Left hindlimb (tissue), 1 donor: ENCODE measurements at places on chromosomes 6 and 20.
A peak's percentile ranks its signal among the peaks of the same experiment; 100 is the strongest.

GRCh38 chr6:14466278-14466677 lies 348.7 kb downstream of the CD83 start:
- no peak for DNase-seq

DNA sequence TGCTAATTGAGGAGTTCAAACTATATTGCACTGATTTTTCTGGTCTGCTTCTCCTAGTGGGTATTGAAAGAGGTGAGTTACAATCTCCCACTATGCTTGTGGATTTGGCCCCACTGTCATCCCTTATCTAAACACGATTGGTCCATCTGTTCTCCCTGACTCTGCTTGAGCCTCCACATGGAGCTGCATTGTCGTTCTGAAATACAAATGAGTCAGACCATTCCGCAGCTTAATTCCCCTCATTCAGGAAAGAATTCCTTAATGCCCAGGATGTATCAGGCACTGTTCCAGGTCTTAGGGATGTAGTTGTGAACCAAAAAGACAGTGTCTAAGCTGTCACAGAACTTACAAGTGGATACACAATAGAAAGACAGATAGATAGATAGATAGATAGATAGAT lies 461.9 kb downstream of the QKI start:
- no peak for DNase-seq

DNA sequence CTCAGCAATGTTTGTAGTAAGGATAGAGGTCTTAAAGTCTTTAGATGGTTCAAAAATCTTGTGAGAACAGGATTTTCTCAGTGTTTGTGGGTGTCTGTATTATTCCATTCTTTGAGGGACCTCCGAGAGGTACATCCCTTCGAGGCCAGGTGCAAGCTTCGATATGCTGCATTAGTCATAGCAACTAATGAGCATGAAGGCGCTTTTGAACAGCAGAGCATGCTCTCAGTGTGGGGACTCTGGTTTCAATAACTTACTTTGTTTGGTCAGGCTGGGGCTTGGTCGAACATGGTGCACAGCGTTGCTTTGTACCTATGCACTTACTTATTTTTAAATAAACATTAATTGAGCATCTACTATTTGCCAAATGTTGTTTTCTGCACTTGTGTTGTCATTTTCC lies 297.9 kb downstream of the CLIC5 start:
- no peak for DNase-seq

GRCh38 chr6:5979650-5980420 lies 26.9 kb downstream of the NRN1 start:
- DNase-seq, result no peak

GRCh38 chr6:124858564-124858963 lies 103.7 kb upstream of the RNF217 start:
- no peak for DNase-seq

DNA sequence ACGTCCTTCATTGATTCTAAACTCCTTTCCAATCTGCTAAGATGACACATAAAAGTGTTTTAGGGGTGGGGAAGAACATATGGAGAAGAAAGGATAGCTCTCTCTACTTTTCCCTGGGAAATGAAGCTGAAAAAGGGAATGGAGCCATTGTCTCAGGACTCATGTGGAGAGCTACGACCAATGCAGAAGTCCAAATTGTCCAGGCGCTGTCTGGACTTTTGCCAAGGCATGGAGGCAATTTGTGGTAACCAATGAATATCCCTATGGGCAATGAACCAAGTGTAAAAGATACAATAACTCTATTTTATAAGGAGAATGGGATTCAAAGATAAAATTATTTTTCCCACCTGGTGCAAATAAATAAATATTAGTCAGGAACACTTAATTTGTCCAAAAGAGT lies 16.1 kb downstream of the FBXL4 start:
- DNase-seq, result no peak

DNA sequence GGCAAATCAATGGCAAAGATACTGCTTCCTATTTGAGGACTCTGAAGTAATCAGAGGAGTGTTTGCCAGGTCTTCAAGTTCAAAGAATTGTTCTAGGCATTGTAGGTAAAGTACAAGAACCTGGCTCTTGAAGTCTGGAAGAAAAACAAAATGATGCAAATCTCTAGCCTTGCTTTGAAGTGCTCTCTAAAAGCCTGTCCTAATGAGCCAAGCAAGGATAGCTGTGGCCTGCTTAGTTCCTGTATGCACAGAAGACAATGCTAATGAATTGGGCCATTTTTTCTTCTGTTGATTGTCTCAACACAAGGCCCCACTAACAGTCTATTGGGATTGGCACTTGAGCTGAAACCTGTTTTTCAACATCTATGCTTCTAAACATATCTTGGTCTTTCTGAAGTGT lies 165.0 kb upstream of the POU3F2 start:
- DNase-seq, result no peak

DNA sequence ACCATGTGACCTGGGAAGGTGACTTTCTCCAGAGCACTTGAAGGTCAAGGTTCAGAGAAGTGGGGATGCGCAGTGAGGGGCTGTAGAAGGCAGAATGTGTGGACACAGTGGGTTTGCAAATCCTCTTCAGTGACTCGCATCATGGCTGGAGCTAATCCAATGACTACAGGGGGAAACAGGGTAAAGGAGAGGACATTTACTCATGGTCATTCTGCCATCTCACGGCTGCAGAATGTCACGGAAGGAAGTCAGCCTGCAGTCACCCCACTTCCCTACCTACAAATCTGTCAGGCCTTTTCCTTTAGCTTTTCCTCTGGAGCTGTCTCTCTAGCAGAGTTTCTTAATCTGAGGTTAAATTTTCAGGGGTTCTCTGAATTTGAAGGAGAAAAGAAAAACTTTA lies 337.6 kb downstream of the CDC5L start:
- DNase-seq, result no peak

DNA sequence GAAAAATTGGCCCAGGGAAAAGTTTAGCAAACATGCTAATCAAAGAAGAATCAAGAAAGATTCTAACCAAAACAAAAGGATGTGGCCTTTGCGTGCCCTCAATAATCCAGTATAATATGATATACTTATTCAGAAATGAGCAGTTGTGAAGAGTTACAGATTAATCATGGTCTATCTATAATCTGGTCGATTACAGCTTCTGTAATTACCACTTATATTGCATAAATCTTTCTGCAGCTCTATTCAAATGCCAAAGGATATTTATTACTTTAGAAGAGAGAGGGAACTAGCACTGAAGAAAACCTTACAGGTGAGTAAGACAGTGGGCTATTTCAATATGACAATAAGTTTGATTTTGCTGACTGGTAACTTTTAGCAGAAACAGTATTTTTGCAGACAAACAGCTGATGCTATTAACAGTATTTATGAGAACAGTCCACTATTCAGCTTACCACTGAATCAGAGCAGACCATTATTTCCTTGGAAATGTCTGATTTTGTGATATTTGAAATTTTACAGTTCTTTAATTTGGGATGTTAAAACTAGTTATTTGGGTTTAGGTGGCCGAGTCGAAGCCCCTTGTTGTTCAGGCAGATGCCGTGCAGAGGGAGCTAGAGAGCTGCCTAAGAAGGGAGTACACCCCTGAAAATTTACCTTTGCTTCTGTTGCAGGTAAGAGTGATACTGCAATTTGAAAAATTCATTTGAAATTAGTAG lies 92.2 kb downstream of the CEP57L1 start:
- DNase-seq, result peak; percentile 33

DNA sequence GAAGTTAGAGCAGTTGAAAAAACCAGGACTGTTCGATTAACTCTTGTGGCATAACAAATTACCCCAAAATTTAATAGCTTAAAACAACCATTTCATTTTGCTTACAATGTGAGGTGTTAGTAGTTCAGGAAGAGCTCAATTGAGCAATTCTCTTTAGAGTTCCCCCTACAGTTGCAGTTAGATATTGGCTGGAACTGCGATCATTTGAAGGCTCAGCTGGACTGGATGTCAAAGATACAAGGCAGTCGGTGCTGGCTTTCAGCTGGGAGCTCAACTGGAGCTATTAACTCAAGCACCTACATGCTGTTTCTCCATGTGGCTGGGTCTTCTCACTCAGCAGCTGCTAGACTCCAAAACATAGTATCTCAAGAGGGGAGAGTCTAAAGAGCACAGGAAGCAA lies 96.0 kb upstream of the LOC128125822 start:
- DNase-seq, result no peak

DNA sequence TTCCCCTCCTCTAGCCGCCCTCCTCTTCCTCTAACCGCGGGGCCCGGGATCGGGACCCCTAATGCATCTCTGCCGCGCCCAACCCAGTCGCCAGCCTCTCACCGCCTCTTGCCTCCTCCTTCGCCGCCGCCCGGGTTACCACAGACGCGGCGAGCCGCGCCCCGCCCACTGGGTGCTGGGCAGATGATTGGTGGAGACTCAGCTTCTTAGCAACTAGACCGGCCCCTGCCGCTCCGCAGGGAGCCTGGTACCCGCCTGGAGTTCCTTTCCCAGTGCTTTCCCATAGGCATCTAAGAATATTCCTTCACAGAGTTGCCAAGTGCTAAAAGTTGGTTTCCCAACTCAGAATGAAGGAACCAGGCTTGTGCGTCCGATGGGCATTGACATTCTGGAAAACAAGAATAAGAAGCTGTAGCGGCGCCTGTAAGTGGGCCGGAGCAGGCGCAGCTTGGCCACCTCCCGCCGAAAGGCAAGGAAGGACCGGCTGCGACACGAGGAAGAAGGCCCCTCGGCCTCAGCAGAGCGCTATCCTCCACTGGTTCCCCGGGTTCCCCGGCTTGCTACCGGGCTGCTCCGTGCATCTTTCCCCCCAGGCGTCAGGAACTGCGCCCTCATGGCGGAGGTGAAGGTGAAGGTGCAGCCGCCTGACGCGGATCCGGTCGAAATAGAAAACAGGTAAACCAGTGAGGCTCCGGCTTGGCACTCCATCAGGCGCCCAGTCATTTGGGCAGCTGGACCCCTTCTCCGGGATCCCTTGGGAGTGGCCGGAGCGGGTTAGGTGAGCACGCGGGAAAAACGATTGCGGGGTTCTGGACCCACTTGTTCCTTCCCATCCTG lies at the start of the genes DZANK1 and POLR3F:
TSS of gene DZANK1 (minus strand) at position 137 of the 837 bp plus-strand sequence. CDS start 1,672 bp downstream, outside the sequence.
TSS of gene POLR3F (plus strand) at position 497 of the 837 bp plus-strand sequence. CDS start at position 614, 117 bp downstream.
- peak; percentile 98 for DNase-seq

DNA sequence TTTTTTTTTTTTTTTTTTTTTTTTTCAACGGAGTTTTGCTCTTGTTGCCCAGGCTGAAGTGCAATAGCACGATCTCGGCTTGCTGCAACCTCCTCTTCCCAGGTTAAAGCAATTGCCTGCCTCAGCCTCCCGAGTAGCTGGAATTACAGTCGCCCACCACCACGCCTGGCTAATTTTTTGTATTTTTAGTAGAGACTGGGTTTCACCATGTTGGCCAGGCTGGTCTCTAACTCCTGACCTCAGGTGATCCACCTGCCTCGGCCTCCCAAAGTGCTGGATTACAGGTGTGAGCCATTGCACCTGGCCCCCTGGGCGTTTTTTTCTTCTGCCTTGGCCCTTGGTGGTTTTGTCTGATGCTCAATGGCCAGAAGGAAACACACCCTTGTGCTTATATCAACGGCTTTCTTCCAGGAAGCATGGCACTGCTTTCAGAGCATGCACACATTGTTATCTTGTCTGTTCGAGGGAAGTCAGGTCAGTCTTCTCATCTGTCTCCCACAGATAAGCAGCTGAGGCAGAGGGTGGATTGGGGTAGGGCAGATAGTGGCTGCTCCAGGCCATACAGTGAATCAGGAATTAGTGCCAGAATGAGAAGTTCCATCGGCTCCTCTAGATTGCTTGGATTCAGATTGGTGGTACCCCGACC lies 203.1 kb downstream of the TSHZ2 start:
- DNase-seq, result no peak
